ENCODE measurements at places on chromosomes 4 and X. TPM values are rescaled to one million over a fixed set of nuclear protein-coding genes. Genes with fewer than 3 reads are reported as not detected.

The FAM184B gene
- not detected for total RNA-seq

The DHRSX gene
- total RNA-seq: 46.5 TPM

The STBD1 gene
- 6.6 TPM for total RNA-seq

The MAP7D2 gene
- under 0.01 TPM for total RNA-seq

The GAB3 gene
- total RNA-seq: 3.4 TPM

The TRIM60 gene
- not detected for total RNA-seq

The ASB5 gene
- total RNA-seq: not detected

The CENPI gene
- total RNA-seq: not detected

The GDPD2 gene
- not detected for total RNA-seq

The TSPYL2 gene
- 40.5 TPM for total RNA-seq

The TLL1 gene
- 3.4 TPM for total RNA-seq

The KDR gene
- total RNA-seq: 14.5 TPM

The CLCN4 gene
- 0.33 TPM for total RNA-seq

The RENBP gene
- total RNA-seq: 0.66 TPM

The LIMCH1 gene
- 24.1 TPM for total RNA-seq

The PRDM8 gene
- 5.9 TPM for total RNA-seq

The ZNF732 gene
- not detected for total RNA-seq

The PABPC4L gene
- 0.33 TPM for total RNA-seq

The TMEM131L gene
- total RNA-seq: 47.1 TPM

The CAPN6 gene
- total RNA-seq: 1.8 TPM

The NLGN3 gene
- total RNA-seq: 1.0 TPM

The SYNPO2 gene
- 19.5 TPM for total RNA-seq

The CENPVL2 gene
- total RNA-seq: not detected

The DGKQ gene
- total RNA-seq: 17.5 TPM

The SPACA5 gene
- total RNA-seq: not detected

The CACNA1F gene
- total RNA-seq: not detected
